ENCODE measurements at places on chromosomes 11 and 22. TPM values are rescaled to one million over a fixed set of nuclear protein-coding genes. Genes with fewer than 3 reads are reported as not detected.

ZNRF3 gene
- polyA plus RNA-seq: not detected

GNG3 gene
- not detected for polyA plus RNA-seq

OR8G5 gene
- not detected for polyA plus RNA-seq

ANGPTL5 gene
- not detected for polyA plus RNA-seq

BIK gene
- polyA plus RNA-seq: 8.5 TPM

OR51M1 gene
- polyA plus RNA-seq: not detected

SLC22A25 gene
- polyA plus RNA-seq: not detected

DNA sequence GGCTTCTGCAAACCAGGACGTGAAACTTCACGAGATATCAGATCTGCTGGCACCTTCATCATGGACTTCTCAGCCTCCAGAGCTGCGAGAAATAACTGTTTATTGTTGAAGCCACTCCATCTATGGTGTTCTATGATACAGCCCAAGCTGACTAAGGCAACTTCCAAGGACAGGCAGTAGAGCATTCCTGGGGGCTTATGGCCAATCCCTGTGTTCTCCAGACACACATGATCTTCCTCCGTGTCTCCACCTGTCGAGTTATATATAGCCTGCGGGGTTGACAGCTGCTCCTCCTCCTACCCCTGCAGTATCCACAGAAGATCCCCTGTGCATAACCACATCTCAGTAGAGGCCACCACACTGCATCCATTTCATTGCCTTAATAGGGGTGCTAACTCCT is 11.0 kb downstream of the TP53AIP1 start:
- no peaks in the 10 kb centered on the region for H3K4me1 ChIP-seq
- H3K36me3 ChIP-seq: no peaks in the 10 kb centered on the region
- no peak for DNase-seq
- no peak overlapping the region for H3K4me3 ChIP-seq
- no peak overlapping the region for H3K27ac ChIP-seq

DNA sequence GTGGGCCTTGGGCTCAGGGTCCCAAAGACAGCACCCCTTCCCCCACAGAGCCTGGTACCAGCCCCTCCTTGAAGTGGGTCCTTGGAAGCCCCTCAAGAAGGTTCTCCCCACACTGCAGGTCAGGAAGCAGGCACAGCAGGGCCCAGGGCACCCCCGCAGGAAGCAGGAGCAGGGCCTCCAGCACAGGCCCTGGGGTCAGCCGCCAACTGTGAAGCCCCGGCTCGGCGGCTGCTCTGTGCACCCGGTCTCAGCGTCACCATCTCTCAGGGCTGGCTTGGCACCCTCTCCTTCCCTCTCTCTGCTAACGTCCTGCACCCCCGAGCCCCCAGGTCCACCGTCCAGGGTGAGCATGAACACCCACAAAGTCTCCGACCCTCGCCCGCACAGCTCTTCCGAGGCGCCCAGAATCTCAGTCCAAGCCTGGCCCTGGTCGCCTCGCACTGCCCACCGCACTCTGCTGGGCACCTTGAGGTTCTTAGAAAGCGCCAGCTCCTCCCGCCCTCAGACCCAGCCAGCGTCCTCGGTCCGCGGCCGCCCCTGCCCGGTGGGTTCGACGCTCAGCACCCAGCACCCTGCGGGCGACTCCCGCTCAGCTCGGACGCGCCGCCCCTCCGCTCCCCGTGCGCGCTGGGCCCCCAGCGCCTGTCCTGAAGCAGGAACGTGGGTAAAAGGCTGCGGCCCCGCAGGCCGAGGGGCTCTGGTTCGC is 1.4 kb upstream of the SIGIRR start:
- H3K4me1 ChIP-seq: peaks cover 31% of the 10 kb centered on the region
- peak overlapping the region; percentile 61 for H3K27ac ChIP-seq
- no peaks in the 10 kb centered on the region for H3K36me3 ChIP-seq
- no peaks in the 10 kb centered on the region for H3K27me3 ChIP-seq

GRCh38 chr11:80719292-80719646 is 1278.4 kb upstream of the TENM4 start:
- no peaks in the 10 kb centered on the region for H3K27me3 ChIP-seq
- no peak for DNase-seq
- no peak overlapping the region for H3K4me3 ChIP-seq
- no peaks in the 10 kb centered on the region for H3K4me1 ChIP-seq
- no peak overlapping the region for H3K27ac ChIP-seq
- no peaks in the 10 kb centered on the region for H3K36me3 ChIP-seq

GRCh38 chr11:40118780-40119179 is 1340.7 kb downstream of the LRRC4C start:
- H3K4me1 ChIP-seq: no peaks in the 10 kb centered on the region
- no peak for DNase-seq
- no peaks in the 10 kb centered on the region for H3K27me3 ChIP-seq
- H3K27ac ChIP-seq: no peak overlapping the region

DNA sequence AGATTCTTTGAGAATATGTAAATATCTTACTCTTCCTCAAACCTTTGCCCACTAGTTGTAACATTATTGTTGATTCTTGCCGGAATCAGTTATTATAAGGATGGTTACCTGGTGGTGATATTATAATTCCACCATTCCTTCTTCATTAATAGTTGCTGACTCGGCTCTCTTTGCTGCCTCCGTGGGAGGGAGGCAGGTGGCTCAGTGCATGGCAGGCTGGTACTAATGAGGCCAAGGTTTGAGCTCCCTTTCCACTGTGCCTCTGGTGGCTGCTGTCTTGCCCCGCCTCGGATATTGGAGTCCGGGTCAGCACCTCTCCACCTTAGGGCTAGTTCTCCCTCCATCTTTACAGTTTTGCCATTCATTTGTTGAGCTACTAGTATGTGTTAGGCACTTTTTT is 12.7 kb downstream of the CD6 start:
- DNase-seq: no peak
- peak overlapping the region; percentile 92 for H3K27ac ChIP-seq
- peak overlapping the region; percentile 30 for H3K4me3 ChIP-seq
- no peaks in the 10 kb centered on the region for H3K27me3 ChIP-seq
- peaks cover 14% of the 10 kb centered on the region for H3K36me3 ChIP-seq

DNA sequence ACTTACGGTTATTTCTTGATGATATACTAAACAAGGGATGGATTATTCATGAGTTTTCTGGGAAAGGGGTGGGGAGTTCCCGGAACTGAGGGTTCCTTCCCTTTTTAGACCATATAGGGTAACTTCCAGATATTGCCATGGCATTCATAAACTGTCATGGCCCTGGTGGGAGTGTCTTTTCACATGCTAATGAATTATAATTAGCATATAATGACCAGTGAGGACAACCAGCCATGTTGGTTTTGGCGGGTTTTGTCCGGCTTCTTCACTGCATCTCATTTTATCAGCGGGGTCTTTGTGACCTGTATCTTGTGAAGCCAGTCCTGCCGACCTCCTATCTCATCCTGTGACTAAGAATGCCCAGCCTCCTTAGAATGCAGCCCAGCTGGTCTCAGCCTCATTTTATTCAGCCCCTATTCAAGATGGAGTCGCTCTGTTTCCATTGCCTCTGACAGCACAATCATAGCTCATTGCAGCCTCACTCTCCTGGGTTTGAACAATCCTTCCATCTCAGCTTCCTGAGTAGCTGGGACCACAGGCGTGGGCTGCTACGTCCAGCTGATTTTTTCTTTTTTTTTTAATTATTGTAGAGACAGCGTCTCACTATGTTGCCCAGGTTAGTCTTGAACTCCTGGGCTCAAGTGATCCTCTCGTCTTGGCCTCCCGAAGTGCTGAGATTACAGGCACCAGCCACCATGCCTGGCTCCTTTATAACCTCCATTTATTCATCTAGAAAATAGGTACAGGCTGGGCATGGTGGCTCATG is 52.6 kb upstream of the EMID1 start:
- no peaks in the 10 kb centered on the region for H3K27me3 ChIP-seq
- H3K4me1 ChIP-seq: peaks cover 10% of the 10 kb centered on the region

GRCh38 chr22:45465633-45466032 is 37.0 kb upstream of the FBLN1 start:
- no peak overlapping the region for H3K4me3 ChIP-seq
- no peak for DNase-seq
- H3K27me3 ChIP-seq: no peaks in the 10 kb centered on the region

DNA sequence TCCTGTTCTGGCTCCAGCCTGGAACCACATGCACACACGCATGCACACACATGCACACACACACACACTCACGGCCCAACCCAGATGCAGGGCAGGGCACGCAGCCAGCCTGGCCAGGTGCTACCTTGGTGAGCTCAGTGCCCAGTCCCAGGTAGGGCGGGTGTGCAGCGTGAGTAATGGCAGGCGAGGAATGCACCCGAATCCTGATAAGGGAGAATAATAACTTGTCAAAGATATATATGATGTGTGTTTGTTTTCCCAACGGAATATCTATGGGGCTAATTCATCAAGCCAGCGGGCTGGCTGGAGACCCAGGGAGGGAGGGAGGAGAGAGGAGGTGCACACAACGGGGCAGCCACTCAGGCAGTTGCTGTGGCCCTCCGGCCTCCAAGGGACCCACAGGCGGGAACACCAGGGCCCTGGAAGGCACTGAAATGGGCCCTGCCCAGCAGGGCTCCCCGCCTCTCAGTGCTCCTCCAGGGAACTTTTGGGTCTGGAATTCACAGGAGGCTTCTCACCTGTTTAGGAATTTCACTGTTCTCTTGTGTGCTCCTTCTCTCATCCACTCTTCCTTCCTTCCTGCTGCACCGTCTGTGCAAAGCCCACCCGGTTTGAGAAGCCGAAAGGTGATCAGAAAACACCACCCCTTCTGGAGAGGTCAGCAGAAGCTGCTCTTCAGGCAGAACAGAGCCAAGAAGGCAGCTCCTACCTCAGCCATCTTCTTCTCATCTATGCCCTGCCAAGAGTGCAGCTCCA is 79.0 kb downstream of the BUD13 start:
- H3K27ac ChIP-seq: no peak overlapping the region
- no peak overlapping the region for H3K4me3 ChIP-seq
- H3K36me3 ChIP-seq: no peaks in the 10 kb centered on the region

- no peaks in the 10 kb centered on the region for H3K36me3 ChIP-seq
- peaks cover 8% of the 10 kb centered on the region for H3K4me1 ChIP-seq
- no peak overlapping the region for H3K27ac ChIP-seq
- no peak overlapping the region for H3K4me3 ChIP-seq
- no peak for DNase-seq
Observed at GRCh38 chr22:42396621-42397331, 35.4 kb downstream of the NFAM1 start.

- no peaks in the 10 kb centered on the region for H3K27me3 ChIP-seq
- H3K4me3 ChIP-seq: no peak overlapping the region
- peaks cover 11% of the 10 kb centered on the region for H3K4me1 ChIP-seq
Observed at GRCh38 chr11:134583397-134583990, 171.5 kb upstream of the B3GAT1 start.

GRCh38 chr11:75504501-75504900 is 21.2 kb downstream of the GDPD5 start:
- H3K36me3 ChIP-seq: no peaks in the 10 kb centered on the region
- no peak overlapping the region for H3K4me3 ChIP-seq
- no peaks in the 10 kb centered on the region for H3K27me3 ChIP-seq
- H3K4me1 ChIP-seq: peaks cover 68% of the 10 kb centered on the region
- DNase-seq: no peak
- H3K27ac ChIP-seq: no peak overlapping the region

- H3K4me3 ChIP-seq: no peak overlapping the region
- no peaks in the 10 kb centered on the region for H3K27me3 ChIP-seq
- no peaks in the 10 kb centered on the region for H3K4me1 ChIP-seq
- H3K36me3 ChIP-seq: no peaks in the 10 kb centered on the region
Observed at GRCh38 chr11:8408151-8408941, 144.7 kb upstream of the LMO1 start.

DNA sequence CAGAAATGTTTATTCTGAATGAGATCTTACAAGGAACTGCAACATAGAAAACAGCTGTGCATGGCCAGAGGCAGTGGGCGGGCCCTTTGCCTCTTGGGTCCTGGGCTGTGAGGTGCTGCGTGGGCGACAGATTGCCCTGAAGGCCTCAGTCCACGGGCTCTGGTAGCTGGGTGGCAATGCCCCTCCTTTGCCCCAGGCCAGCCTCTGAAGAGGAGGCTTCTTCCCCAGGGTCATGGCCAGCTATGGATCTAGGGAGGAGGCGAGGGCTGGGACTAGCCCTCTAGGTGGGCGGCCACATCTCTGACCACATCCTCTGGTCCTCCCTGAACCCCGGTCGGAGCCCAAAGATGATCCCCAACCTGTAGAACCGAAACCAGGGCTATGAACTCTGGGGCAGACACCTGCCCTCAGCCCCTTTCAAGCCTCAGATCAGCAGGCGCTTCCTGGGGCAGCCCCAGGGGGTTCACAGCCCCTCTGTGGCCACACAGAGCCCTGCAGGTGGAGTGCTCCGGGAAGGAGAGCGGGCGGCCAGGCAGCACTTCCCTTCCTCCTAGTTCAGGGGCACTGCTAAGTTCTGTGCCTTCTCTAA is 6.6 kb upstream of the CDC42BPG start:
- peak overlapping the region; percentile 70 for H3K27ac ChIP-seq
- DNase-seq: peak; percentile 84
- peaks cover 27% of the 10 kb centered on the region for H3K36me3 ChIP-seq

- no peak overlapping the region for H3K4me3 ChIP-seq
- peaks cover 10% of the 10 kb centered on the region for H3K36me3 ChIP-seq
- H3K4me1 ChIP-seq: peaks cover 57% of the 10 kb centered on the region
- no peak overlapping the region for H3K27ac ChIP-seq
Observed at GRCh38 chr22:20865875-20866445, 7.2 kb downstream of the SNAP29 start.

DNA sequence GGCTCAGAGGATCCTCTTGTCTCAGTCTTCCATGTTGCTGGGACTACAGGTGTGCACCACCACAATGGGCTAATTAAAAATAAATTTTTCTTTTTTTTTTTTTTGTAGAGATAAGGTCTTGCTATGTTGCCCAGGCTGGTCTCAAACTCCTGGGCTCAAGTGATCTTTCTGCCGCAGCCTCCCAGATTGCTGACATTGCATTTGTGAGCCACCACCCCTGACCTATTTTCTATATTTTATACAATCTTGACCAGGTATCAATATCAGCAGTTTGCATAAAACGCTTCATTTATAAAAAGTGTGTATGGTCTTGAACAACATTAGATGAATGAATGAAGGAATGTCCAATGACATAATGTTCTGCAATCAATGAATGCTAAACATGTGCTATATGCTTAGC is 9.1 kb upstream of the STX3 start:
- H3K4me3 ChIP-seq: no peak overlapping the region
- no peaks in the 10 kb centered on the region for H3K4me1 ChIP-seq
- DNase-seq: no peak
- no peaks in the 10 kb centered on the region for H3K27me3 ChIP-seq
- H3K27ac ChIP-seq: no peak overlapping the region

DNA sequence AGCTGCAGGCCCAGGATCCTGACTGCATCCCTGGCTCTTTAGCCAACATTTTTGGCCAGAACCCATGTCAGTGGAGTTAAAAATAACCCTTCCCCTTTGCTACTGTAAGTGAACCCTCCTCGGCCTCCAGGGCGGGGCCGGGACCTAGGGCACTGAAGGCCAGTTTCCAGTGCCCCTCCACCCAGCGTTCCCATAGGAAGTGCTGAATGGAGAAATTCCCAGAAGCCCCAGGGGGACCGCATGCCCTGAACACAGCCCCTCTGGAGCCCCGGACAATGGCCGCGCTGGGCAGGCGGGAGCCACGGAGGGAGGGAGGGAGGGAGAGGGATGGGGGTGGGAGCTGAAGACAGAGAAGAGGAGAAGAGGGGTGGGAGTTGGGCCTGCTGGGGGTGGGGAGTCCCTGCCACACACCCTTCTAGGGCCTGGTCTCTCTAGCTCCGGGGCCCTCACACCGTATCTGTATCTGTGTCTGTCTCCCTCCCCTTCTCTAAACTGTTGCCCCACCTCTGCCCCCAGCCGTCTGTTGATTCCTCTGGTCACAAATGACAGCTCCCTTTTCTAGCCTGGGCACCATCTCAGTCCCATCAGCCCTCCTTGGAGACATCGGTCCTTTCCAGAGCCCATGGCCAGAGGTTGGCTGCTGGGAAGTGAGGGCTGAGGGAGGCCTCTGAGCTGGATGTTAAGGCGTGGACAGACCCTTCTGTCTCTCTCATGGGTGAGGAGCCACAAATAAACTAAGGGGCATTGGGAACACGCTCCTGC is 10.9 kb downstream of the PDGFB start:
- no peak overlapping the region for H3K27ac ChIP-seq
- H3K4me1 ChIP-seq: peaks cover 43% of the 10 kb centered on the region
- DNase-seq: no peak
- no peak overlapping the region for H3K4me3 ChIP-seq
- H3K36me3 ChIP-seq: peaks cover 19% of the 10 kb centered on the region
- no peaks in the 10 kb centered on the region for H3K27me3 ChIP-seq
